ENCODE measurements at places on chromosomes 7 and 10.

DNA sequence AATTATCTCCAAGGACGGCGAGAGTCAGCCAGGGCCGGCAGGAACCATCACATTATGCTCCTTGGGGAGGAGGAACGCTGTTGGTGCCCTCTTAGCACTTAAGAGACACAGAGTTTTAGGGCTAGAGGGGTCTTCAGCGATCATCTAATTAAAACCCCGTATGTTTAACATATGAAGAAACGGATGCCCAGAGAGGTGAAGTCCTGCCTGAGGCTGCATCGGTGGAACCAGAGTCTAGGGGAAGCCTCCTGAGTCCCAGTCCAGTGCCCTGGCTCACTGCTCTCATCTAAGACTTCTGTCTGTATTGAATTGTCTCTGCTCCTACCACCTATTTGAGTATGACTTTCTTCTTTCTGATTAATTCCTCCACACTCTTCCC is 688 bp upstream of the ABCB4 start:
- DNase-seq: no peak

- DNase-seq: no peak
Observed at GRCh38 chr10:131117416-131118212, 193.9 kb downstream of the TCERG1L start.

DNA sequence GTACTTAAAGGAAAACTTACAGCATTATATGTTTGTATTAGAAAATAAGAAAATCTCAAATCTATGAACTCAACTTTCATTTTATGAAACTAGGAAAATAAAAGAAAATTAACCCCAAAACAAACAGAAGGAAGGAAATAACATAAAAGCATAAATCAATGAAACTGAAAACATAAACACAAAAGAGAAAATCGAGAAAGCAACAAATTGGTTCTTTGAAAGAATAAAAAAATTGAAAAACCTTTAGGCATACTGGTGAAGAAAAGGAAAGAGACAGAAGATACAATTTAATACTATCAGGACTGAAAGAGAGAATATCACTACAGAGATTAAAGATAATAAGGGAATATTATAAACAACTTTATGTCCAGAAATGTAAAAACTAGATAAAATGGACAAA is 21.2 kb downstream of the PRTFDC1 start:
- no peak for DNase-seq

- DNase-seq: no peak
Observed at GRCh38 chr7:124536156-124536762, 229.3 kb downstream of the GPR37 start.

DNA sequence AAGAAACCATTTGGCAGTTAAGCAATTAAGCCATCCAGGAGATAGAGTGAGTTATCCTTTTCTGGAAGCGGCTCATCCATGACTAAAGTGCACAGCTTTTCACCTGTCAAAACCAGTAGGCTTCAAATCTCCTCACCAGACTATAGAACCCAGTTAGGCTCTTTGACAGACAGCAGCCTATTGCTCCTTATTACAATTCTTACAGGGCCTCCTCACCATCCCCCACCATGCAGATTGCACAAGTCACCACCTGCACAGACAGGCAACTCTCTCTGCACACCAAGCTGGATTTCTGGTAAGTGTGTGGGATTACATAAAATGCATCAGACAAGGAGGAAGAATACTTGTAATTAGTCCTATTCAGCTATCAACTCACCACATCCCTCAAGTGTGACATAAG is 301.6 kb downstream of the SNX13 start:
- no peak for DNase-seq

DNA sequence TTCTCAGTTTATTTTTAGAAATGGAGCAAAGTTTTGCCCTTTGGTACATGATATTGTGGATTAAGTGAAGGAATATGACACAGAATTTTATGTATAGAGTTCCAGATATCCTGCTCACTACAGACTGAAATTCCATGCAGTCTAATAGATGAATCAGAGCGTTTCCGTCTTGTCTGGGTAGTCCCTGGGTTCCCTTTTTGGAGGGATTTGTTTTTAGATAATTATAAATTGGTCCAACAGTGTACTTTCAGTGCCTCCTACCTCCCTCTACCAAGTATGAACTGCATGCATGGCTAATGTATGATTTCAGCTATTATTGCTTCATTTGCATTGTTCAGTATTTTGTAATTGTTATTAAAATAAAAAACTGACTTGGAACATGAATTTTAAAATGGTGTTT is 74.4 kb downstream of the SEPTIN7 start:
- no peak for DNase-seq

- DNase-seq: no peak
Observed at GRCh38 chr10:484441-484924, 205.0 kb downstream of the DIP2C start.

DNA sequence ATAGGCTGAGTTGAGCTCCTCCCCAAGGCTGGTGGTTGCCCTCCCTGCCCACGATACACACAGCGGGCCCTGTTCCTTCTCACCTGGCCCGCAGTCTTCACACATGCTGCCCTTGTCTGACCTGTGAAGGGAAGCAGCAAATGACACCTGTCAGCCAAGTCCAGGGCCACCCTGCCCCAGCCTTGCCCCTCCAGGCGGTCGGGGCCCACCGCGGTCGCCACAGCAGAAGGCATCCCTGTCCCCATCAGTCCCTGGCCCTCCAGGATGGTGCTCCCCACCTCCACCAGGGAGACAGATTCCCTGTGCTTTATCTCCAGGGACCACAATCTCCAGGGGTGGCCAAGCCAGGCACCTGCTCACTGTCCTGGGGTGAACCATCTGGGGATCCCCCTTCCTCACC is 81.2 kb upstream of the TMEM248 start:
- no peak for DNase-seq

DNA sequence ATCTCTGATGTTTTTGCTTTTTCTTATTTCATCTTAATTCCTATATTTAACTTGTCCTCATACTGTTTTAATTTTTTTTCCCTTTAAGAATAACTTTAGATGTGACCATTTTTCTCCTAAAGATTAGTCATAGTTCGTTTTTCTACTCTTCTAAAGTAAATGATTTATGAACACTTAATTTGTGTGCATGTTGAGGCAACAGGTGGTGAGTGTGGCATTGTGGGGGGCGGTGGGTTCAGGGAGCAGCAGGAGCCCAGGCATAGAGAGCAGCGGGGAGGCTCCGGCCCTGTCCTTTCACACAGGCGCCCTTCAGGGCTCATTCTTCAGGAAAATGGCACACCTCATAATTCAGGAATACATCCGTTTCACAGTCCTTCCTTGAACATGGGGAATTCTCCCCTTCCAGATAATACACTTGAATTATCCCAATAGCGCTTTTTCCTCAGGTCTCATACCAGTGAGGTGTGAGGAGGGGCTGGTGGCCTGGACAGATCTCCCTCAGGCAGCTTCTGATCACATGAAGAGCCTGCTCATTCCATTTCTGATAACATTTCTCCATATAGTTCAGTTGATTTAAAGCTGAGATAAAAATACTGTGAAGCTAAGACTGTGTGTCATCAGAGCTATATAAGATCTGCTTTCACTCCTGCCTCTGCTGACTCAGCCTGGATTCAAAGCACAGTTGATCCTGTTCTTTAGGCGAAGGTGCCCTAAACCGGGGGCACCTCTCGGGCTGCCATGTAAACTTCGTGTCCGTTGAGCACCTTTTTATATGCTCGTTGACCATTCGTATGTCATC is 40.2 kb downstream of the CUL1 start:
- no peak for DNase-seq

DNA sequence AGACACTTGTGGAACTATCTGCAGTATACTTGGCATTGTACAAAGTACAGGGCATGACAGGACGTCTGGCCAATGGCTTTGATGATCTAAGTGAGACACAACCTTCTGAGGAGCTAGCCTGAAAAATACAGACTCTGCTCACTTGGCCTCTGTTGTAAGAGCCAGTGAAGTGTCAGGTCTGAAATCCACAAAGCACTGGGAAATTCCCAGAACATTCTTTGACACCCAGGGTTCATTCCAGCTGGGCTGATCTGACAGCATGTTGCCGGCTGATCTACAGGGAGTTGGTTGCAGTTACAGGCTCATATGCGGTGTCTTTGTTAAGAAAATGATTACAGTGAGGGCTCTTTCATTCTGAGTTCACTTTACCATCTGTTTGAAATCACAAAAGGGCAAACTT is 354.6 kb downstream of the PHF14 start:
- no peak for DNase-seq

- DNase-seq: no peak
Observed at GRCh38 chr10:42973870-42974692, 102.8 kb upstream of the RET start.

DNA sequence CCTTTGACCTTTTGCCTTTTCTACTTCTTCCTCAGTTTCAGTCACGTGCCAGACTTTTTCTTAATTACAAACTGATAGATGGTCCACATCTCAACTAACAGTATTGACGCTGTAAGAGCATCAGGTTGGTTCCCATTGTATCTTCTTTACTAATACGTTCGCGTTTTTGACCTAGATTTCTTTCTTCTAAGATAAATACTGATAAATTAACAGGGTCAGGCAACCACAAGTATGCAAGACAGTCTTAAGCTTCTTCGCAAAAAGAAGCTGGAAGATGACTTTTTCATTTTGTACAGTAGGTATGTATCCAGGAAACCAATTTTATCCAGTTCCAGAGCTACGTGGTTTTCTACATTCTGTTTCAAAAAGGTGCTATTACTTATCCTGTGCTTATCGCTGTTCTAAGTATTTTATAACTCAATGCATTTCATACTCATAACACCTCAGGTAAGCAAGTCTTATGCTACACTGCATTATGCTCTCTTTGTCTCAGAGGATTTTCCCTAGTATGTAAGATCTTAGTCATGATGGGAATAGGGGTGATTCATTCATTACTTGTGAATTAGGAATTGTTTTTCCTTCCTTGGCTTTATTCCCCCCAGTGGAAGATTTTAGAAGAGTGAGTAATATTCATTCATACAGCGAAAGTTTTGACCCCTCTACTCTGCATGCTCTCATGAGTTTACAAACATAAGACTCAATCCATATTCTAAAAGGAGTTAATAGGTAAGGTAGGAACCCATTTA is 955 bp downstream of the DUS4L start:
- no peak for DNase-seq

- no peak for DNase-seq
Observed at GRCh38 chr10:72735288-72735936, 43.5 kb downstream of the MCU start.

- no peak for DNase-seq
Observed at GRCh38 chr10:23478570-23478969, 39.7 kb downstream of the OTUD1 start.

GRCh38 chr10:100817268-100817839 is 72.0 kb downstream of the PAX2 start:
- no peak for DNase-seq

GRCh38 chr7:112150823-112151641 is 55.2 kb downstream of the DOCK4 start:
- no peak for DNase-seq

- DNase-seq: no peak
Observed at GRCh38 chr7:127953423-127954356, 77.5 kb downstream of the LRRC4 start.

GRCh38 chr7:787332-788240 is 44.7 kb upstream of the SUN1 start:
- no peak for DNase-seq

GRCh38 chr10:50850578-50851230 is 34.7 kb downstream of the A1CF start:
- no peak for DNase-seq

GRCh38 chr10:5762531-5762930 is 50.7 kb downstream of the GDI2 start:
- no peak for DNase-seq

DNA sequence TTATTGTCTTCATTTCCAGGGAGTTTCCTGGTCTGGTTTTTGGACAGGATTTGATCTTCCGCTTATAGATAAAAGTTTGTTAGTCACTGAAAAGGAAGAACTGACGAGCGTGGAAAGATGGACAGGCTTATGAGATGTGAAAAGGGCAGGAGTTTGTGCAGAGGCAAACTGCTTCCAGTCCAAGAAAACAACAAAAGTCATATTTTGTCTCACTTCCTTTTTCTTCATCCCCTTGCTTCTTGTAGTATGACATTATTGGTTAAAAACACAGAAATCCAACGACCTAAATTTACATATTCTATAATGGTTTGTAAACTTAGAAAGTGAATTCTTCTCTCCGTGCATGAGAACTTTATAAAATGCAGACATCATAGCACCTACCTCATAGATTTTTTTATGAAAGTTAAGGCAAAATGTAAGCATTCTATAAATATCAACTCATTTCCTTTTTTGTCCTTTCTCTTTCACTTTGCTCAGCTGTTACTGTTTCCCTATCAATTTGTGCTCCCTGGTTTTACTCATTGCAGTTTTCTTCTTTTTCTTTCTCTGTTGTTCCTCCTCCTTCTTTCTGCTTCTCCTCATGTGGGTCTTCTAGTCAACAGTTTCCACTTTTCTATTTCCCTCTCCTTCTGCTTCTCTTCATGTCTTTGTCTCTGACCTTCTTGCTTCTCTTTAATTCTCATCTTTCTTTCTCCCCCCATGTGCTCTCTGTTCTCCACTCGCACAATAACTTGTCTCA is 370.2 kb downstream of the ARL4A start:
- DNase-seq: no peak

GRCh38 chr10:125020386-125020785 is 78.5 kb downstream of the ZRANB1 start:
- DNase-seq: no peak

DNA sequence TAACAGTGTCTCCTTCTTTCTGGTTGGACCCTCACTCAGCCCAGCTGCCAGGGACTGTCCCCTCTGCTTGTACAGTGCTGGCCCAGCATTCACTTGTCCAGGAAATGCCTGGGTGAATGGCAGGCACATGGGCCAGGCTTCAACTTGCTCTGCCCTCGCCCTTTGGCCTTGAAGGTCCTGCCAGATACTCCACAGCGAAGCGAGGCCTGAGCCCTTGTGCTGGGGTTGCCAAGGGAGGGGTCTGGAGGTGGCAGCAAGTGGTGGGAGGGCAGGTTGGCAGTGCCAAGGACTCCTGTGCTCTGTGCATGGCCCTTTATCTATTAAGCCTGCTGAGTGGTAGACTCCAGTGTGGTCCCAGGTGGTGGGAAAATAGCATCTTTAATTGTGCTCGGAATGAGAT is 75.7 kb downstream of the CDH23 start:
- no peak for DNase-seq

DNA sequence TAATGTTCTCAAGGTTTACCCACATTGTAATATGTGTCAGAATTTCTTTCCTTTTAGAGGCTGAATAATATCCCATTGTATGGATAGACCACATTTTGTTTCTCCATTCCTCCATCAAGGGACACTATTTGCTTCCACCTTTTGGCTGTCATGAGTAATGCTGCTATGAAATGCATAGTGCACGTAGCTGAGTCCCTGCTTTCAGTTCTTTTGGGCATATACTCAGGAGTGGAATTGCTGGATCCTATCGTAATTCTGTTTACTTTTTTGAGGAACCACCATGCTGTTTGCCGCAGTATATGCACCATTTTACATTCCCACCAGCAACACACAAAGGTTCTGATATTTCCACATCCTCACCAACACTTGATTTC is 60.0 kb downstream of the PRF1 start:
- no peak for DNase-seq

DNA sequence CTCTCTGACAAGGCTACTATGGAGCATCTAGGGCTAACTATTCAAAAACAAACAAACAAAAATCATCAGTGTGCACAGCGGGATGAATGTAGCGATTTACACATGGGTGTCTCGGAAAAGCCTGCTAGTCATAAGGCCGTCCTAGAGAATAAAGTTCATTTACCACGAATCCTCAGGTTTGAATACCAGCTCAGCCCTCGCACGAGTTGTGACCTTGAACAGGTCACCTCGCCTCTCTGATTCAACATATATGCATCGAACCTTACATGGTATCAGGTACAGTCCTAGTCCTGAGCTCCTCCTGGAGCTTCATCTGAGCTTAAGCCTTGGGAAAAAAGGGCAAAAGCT is 572 bp downstream of the ATP5MF start:
- DNase-seq: no peak

Data from nephron progenitor cell (in vitro differentiated cells).